ENCODE measurements at places on chromosomes 2 and 18. TPM values are rescaled to one million over a fixed set of nuclear protein-coding genes. Genes with fewer than 3 reads are reported as not detected.
A peak's percentile ranks its signal among the peaks of the same experiment; 100 is the strongest.

Gene SPATA3
- not detected for total RNA-seq

DNA sequence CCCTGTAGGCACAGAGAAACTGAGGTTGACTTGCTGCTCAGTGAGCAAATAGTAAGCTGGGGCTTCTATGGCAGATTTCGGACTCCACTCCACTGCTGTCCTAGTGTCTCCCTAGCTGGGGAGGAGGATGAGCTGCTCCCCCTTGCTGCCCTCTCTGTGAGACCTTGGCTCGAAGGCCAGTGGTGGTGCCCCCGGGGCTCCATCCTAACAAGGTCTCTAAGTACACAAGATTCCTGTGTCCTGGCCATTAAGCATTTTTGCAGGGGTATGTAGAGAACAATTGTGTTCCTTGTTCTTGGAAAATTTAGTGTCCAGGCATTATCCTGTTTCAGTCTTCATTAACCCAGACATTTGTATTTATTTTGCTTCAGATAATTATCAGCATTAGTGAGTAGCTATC lies 21.3 kb upstream of the BCL2L11 start:
- no peak for DNase-seq

- DNase-seq: no peak
Measured at GRCh38 chr2:73704285-73704684, 32.9 kb downstream of the TPRKB start.

DNA sequence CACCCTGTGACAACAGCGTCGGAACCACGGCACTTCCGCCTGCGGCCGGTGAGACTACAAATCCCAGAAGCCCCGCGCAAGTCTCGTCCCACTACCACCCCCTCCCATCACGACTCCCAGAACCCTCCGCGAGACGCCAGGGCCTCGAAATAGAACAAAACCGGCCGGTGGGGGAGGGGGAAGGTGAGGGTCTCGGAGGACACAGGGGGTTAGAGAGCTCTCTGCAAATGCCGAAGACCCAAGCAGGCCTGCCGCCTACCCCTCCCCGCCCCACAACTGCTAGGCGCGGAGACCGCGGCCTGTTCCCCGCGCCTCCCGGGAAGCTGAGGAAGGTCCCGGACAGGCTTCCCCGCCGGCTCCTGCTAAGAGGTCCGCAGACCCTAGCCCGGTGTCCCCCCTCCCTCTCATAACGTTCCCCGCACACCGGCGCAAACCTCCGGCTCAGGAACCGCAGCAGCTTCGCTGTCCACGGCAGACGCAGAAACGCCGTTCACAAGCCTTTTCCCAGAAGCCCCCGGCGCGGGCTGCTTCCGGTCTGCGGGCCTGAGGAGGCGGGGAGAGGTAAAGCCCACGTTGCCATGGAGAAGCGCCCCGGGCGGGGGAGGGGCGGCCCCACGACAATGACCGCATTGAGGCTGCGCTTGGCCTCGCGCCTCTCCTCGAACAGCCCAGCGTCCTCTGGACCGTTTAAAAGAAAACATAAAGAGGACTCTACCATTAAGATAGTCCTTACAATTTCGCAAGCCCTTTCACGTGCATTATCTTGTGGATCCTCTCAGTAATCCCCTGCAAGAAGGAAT lies at the start of gene ZNF24:
TSS of gene ZNF24 (minus strand) at position 485 of the 800 bp plus-strand sequence. CDS start 3,770 bp downstream, outside the sequence.
- DNase-seq: peak; percentile 96

GRCh38 chr2:9655441-9656269 lies 24.9 kb upstream of the YWHAQ start:
- no peak for DNase-seq

DNA sequence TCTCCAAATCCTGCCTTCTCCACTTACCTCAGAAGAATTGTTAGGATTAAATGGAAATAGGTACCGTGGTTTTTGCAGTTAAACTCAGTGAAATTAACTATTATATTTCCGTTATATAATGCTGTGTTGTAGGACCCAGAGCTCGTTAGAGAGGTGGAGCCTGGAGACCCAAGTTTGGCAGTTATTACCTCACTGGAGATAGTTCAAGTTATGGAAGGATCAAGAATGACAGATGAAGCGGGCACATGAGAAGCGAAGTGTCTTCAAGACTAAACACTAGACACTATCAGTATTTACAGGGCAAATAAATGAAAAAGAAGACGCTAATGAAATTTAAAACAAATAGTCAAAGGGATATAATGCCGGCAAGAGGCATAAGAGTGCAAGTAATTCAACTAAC lies 866 bp downstream of the CWC22 start:
- DNase-seq: no peak

DNA sequence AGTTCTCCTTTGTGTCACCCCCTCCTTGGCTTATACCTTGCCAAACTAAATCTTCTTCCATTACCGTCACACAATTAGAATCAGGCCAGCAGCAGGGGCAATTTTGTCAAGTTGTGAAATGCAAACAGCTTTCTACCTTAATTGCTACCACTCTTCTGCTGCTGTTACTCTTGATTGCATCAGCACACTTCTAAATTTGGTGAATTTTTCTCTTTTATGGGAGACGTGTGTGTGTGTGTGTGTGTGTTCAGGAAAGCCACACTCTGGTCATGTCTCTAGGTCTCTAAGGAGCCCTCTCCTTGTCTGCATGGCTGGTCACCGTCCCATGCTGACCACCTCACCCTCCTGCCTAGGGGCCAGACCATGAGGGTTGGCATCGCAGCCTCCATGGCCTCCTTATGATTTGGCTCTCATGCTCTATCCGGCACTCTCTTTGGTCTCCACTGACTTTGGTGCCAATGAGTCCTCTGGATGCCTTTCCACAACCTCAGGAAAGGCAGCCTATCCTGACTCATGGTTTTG lies 87.7 kb downstream of the GATA6 start:
- no peak for DNase-seq

- DNase-seq: no peak
Measured at GRCh38 chr18:58541789-58542425, 87.0 kb downstream of the ALPK2 start.

DNA sequence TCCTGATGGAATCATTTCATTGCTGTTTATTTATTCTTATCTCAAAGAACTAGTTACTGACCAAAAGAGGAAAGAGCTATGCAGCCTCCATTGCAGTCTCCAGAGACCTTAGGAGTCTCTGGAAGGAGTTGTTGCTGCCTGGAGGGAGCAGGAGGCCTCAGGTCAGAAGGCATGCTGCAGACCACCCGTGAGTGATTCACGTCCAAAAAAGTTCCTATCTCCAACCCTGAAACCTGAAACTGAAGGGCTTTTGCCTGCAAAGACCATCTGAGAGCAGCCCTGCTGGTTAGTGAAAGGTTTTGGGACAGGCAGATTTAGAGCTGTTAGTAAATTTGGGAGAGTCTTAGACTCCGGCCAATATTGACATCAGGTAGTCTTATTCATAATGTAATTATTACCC lies 29.1 kb downstream of the SLC25A52 start:
- DNase-seq: no peak

DNA sequence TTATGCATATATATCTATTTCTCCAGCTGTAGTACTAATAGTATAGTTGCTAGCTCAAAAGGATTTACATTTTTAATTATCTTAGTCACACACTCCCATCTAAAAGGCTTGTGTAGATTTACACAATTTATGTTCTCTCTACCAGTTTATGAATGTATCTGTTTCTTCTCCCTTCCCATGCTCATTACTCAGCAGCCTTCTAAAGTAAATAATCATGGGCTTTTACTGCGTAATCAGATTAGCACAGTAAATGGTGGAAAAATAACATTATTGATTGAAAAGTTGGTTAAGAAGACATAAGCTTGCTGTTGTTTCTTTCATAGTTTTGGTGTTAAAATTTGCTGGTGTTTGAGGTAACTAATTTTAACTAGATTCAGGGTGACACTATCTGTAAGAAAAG lies 81.8 kb downstream of the PTPN4 start:
- no peak for DNase-seq

Gene CYP27A1
- total RNA-seq: 6.5 TPM

- no peak for DNase-seq
Measured at GRCh38 chr2:178951266-178952006, 98.5 kb downstream of the CCDC141 start.

DNA sequence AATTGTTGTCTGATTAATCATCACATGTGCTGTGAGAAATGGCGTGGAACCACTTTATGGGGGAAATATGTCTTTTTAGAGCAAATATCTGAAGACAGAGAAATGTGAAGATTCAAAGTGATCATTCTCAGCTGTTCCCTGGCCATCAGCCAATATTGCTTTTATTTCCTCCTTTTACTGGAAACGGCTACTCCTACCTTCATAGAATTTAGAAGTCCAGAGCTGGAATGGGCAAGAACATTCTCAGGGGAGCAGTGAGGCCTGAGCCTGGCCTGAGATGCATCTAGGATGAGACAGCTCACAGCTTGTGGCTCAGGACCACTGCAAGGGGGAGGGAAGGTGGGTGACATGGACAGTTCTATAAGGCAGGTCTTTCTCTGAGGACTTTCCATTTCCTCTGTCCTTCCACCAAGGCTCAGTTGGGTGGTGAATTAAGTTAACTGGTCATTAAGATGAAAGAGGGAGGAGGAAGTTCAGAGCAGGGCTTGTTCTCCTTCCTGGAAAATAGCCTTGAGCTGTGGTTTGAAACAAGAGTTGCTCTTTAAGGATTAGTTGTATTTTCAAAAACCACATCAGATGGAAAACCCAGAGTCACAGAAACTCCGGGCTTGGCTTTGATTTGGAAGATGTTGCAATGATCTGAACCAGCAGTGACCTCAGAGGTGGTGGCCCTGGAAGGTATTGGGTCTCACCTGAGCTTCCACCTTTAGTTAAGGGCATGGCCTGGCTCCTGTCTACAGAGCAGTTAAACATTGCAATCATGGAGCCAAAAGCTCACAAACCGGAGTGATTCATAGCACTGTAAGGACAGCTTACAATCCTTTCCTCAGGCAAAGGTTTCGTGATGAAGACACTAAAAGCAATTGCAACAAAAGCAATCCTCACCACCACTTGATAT lies 144.3 kb downstream of the VAPA start:
- no peak for DNase-seq

- DNase-seq: no peak
Measured at GRCh38 chr2:26892922-26893524, 45.1 kb downstream of the DPYSL5 start.

GRCh38 chr2:236550701-236551465 lies 18.7 kb upstream of the ACKR3 start:
- DNase-seq: no peak

- no peak for DNase-seq
Measured at GRCh38 chr2:9201185-9201891, 5.3 kb upstream of the ASAP2 start.

Gene ALPI
- total RNA-seq: 6.5 TPM

Gene XDH
- 2.5 TPM for total RNA-seq

Gene BOLL
- total RNA-seq: not detected

GRCh38 chr2:235572592-235572991 lies 78.7 kb downstream of the AGAP1 start:
- no peak for DNase-seq

- DNase-seq: no peak
Measured at GRCh38 chr2:203155406-203155805, 83.4 kb upstream of the CYP20A1 start.

Gene ARHGAP28
- 17.6 TPM for total RNA-seq

DNA sequence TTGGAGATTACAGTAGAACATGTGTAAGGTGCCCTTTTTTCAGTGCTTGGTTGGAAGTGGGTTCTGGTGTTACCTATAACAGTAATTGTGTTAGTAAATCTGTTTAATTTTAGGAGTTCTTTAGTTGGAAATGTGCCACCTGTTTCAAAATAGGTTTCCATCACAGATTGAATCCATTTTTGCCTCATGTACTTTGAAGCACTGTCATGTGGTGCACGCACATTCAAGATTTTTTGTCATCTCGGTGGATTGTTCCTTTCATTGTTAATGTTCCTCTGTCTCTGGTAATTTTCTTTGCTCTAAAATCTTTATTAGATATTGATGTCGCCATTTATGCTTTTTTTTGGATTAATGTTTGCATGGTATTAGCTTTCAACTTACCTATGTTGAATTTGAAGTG lies 1.3 kb downstream of the ATP9B start:
- DNase-seq: no peak

Gene ANKRD23
- 6.1 TPM for total RNA-seq

DNA sequence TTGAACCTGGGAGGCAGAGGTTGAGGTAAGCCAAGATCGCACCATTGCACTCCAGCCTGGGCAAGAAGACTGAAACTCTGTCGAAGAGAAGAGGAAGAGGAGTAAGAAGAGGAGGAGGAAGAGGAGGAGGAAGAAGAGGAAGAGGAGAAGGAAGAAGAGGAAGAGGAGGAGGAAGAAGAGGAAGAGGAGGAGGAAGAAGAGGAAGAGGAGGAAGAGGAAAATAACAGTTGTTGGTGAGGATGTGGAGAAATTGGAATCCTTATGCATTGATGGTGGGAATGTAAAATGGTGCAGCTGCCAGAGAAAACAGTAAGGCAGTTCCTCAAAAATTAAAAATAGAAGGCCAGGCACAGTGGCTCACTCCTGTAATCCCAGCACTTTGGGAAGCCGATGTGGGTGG lies 8.5 kb upstream of the NCL start:
- no peak for DNase-seq

DNA sequence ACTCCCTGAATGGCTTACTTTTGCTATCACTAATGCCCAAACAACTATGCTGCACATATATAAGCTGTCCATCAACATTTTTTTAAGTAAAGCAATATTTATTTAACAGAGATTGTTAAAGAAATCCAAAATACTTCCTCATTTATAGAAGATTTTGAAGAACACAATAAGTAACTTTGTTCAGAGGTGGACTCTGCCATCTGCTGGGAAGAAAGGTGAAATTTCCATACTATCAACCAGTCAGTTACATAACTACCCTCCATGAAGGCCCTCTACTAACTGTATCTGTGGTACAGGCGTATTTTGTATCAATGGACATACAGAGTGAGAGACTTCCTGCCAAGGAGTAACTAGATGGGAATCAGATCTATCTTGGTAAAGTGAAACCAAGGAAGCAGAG lies 106.0 kb downstream of the DTNB start:
- DNase-seq: no peak

Gene ROCK1
- 36.6 TPM for total RNA-seq

Gene SNTG2
- total RNA-seq: 1.1 TPM

DNA sequence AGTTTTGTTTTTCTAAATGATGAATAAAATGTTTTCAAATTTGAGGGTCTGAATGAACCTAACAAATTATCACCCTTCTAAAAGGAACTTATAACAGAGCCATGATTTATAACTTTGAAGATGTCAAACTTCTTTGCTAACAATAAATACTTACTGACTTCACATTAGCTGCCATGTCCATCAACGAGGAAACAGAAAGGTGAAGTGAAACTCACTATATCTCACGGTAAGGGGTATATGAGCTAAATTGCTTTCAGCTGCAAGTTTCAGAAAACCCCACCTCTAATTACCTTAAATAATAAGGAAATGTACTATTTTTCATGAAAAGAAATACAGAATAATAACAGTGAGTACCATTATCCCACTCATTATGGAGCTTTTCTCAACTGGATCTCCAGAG lies 350.8 kb upstream of the NT5C1B start:
- no peak for DNase-seq

GRCh38 chr2:98926601-98927000 lies 9.4 kb downstream of the CRACDL start:
- DNase-seq: no peak

Gene CHRND
- 0.60 TPM for total RNA-seq

Gene ANKRD30BL
- not detected for total RNA-seq

GRCh38 chr18:63492851-63493250 lies 16.1 kb downstream of the SERPINB5 start:
- DNase-seq: no peak
